Karpas-422 (cell line): ENCODE measurements at places on chromosomes 3 and 15.

GRCh38 chr3:33174711-33175414 is 43.7 kb downstream of the SUSD5 start:
- H3K27me3 ChIP-seq = no peaks in the 10 kb centered on the region
- no peaks in the 10 kb centered on the region for H3K36me3 ChIP-seq
- no peak overlapping the region for H3K27ac ChIP-seq
- DNase-seq = no peak

- no peak overlapping the region for H3K27ac ChIP-seq
- no peak for DNase-seq
- no peaks in the 10 kb centered on the region for H3K4me1 ChIP-seq
Measured at GRCh38 chr15:58361273-58361759, 70.5 kb upstream of the LIPC start.

DNA sequence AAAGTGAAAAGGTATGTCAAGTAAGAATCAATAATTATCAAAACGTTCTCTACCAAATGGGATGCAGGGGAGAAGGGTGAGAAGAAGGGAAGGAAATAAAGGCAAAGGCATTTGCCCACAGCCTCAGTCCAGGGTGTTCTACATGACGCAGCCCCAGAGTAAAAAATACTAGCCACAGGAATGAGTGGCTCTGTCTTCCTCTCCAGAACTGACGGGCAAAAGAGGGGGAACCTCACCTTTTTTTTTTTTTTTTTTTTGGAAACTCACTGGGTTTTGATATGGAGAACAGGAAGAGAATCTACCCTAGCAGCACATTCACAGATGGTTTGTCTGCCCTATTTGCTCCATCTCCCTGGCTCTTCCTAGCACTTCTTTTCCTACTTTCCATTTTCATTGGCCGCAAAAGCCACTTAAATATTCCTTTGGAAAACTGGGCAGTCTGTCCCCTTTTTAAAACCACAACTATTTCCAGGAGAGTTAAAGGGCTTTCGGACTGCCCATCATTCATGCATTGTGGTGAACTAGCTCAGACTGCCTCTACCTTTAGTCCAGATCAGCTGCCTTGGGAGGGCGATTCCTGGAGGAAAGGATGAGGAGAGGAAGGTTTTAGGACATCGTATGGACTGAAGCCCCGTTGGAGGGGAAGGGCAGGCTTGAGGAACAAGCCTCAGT is 28.2 kb downstream of the B3GNT5 start:
- no peaks in the 10 kb centered on the region for H3K27me3 ChIP-seq
- no peak overlapping the region for H3K4me3 ChIP-seq
- H3K36me3 ChIP-seq = no peaks in the 10 kb centered on the region
- H3K4me1 ChIP-seq = peaks cover 31% of the 10 kb centered on the region
- no peak overlapping the region for H3K27ac ChIP-seq

DNA sequence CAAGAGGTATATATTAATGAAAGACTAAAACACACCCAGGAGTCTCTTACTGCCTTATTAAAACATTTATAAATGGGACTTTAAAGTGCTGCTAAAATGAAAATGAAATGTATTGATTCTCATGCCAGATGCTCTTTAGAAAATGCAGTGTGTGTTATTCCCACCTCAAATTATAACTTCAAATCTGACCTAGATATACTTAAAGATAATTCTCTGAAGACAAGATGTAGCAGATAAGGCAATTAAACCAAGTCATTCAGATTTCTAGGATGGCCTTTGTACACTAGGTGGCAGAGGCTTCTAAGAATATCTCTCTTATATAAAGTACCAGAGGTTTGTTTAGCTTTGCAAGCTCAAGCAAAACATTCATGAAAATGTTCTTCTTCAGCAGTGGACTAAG is 26.9 kb upstream of the GOLGA8B start:
- no peaks in the 10 kb centered on the region for H3K36me3 ChIP-seq
- H3K27me3 ChIP-seq = no peaks in the 10 kb centered on the region
- no peak overlapping the region for H3K4me3 ChIP-seq
- DNase-seq = peak; percentile 53
- no peak overlapping the region for H3K27ac ChIP-seq

DNA sequence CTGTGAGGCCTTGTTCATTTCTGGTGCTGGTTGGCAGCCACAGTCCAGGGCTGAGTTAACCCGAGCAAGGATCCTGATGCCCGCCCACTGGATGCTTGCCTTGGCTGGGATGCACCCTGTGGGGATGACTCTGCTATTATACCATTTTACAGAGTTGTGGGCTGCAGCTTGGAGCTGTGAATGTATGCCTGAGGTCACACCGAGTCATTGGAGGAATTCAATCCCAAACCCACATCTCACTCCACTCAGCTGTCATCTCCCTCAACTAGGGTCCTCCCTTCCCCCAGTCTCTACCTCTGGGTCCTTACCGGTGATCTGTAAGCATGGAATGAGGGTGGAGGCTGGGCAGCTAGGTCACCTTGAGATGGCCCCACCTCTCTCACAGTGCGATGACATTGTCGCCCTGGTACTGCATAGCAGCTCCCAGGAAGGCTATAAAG is 22.1 kb downstream of the MAPKAPK3 start:
- H3K4me1 ChIP-seq = no peaks in the 10 kb centered on the region
- H3K27ac ChIP-seq = no peak overlapping the region
- no peaks in the 10 kb centered on the region for H3K36me3 ChIP-seq
- H3K27me3 ChIP-seq = no peaks in the 10 kb centered on the region
- no peak overlapping the region for H3K4me3 ChIP-seq

GRCh38 chr15:23877502-23878412 is 190.7 kb upstream of the NDN start:
- H3K27me3 ChIP-seq = no peaks in the 10 kb centered on the region
- DNase-seq = peak; percentile 49
- H3K27ac ChIP-seq = no peak overlapping the region
- H3K36me3 ChIP-seq = no peaks in the 10 kb centered on the region
- H3K4me3 ChIP-seq = no peak overlapping the region

- H3K4me3 ChIP-seq = no peak overlapping the region
- peak; percentile 77 for DNase-seq
- no peaks in the 10 kb centered on the region for H3K27me3 ChIP-seq
- H3K36me3 ChIP-seq = no peaks in the 10 kb centered on the region
- H3K4me1 ChIP-seq = peaks cover 10% of the 10 kb centered on the region
Measured at GRCh38 chr3:12303993-12304392, 15.1 kb downstream of the PPARG start.

DNA sequence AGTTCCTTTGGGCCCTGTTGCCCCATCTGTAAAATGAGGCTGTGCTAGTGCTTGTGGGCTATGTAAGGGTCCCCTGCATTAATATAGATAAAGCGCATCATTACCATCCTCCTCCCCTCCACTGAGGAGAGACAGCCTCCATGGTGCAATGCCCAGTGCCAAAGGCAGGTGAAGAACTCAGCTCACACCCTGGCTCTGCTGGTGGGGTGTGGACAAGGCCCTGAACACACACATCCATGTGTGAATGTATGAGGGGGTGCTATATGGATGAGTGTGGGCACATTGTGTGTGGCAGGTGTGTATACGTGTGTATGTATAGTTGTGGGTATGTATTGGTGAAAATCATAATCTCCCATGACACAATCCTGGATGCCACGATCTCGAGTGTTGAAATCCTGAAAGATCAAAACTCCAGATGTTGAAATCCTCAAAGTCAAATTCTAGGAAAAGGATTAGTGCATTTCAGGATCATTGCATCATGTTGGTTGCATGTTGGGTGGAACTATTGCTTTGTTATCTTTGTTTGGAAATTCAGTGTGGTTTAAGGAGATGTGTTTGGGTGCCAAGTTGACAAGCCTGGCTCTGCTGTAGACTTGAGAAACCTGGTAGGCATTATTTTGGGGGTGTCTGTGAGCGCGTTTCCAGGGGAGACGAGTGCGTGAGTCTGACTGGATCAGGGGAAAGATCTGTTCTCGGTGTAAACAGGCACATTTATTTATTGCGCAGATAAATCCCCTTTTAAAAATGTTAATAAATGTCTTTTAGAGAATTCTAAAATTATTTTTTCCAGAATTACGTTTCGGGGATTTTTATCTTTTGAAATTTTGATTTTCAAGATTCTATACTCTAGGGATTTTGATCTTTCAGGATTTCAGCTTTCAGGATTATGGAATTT is 42.0 kb upstream of the SEC61A1 start:
- H3K4me1 ChIP-seq = 0 out of 2 replicates have a peak, but pooled peaks cover 2% of the 10 kb centered on the region
- no peak for DNase-seq
- no peak overlapping the region for H3K4me3 ChIP-seq
- H3K36me3 ChIP-seq = no peaks in the 10 kb centered on the region

- 0 out of 2 replicates have a peak, but pooled peaks cover 6% of the 10 kb centered on the region for H3K4me1 ChIP-seq
- no peak overlapping the region for H3K27ac ChIP-seq
- no peak for DNase-seq
Measured at GRCh38 chr3:112017091-112017490, 17.4 kb upstream of the TMPRSS7 start.

DNA sequence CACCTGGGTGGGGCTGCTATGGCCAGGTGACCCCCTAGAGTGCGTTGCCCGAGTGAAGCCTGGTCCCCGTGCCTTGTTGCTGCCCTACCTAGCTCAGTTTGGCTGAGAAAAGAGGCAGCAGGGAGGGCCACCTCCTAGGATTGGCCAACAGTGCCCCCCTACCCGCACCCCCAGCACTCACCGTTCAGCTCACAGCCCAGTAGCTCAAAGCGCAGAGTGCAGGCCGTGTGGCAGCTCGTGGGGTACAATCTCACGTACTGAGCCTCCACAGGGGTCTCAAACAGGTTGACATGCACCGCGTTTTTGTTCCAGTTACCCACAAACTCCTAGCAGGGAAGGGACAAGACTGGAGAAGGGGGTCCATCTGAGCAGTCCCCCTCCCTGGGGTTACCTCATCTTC is 7.6 kb downstream of the MFGE8 start:
- no peak overlapping the region for H3K4me3 ChIP-seq
- DNase-seq = no peak
- H3K27me3 ChIP-seq = no peaks in the 10 kb centered on the region
- H3K4me1 ChIP-seq = no peaks in the 10 kb centered on the region
- H3K36me3 ChIP-seq = no peaks in the 10 kb centered on the region
